NCI-H82 (cell line): ENCODE measurements at places on chromosomes 2 and 18.

GRCh38 chr18:22641958-22642357, 224.2 kb upstream of the CTAGE1 start:
- DNase-seq, result no peak

- DNase-seq, result peak; percentile 11
Measured at GRCh38 chr2:199136681-199137080, 321.1 kb downstream of the SATB2 start.

DNA sequence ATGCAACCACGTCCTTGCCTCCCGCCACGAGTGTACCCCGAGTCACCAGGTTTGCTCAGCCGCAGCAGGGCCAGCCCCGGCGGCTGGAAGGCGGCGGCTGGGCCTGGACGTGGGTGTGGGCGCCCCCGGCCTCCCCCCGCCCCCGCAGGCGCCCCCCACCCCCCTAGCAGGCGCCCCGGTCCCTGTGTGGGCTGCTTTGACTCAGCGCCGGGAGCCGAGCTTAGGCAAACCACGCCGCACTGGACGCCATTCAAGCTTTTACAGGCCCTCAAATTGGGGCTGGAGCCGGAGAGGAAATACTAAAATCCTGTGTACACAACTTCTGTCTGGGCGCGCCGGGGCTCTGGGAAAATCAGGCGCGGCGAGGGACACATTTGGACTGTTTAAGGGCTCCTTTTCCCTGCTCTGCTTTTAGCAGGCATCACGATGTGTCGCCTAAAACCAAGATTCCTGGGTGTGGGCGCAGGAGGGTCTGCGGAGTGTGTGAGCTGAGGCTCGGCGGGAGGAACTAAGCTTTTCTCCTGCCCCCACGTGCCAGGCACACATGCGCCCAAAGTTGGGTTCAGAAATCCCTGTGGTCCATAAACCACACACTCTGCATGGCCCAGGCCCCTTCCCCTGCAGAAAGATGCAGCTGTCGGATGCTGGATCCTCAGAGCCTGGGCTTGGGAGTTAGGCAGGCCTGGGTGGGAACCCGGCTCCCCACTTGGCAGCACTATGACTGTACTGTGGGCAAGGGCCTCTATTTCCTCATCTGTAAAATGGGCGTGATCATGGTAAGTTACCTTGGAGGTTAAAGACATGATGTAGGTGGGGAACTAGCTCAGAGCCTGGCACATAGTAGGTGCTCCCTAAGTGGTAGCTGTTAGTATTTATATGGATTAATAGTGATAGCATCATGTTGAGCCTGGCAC, 57.6 kb downstream of the ATOH8 start:
- DNase-seq, result no peak

DNA sequence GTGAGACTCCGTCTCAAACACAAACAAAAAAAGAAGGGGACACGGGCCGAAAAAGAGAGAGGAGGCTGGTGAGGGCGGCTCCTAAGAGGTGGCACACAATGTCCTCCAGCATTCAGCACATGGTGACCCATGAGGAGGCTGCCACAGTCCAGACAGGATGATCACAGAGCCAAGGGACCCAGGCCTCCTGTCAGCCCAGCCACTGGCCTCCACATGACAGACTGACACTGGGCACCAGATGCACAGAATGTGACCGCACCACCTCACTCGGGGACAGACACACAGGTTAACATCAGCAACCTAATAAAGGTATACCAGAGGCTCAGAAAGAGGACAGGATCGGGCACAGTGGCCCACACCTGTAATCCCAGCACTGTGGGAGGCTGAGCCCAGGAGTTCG, 21.0 kb downstream of the PASK start:
- no peak for DNase-seq

GRCh38 chr2:125837128-125837527, 818.8 kb upstream of the GYPC start:
- DNase-seq, result no peak

DNA sequence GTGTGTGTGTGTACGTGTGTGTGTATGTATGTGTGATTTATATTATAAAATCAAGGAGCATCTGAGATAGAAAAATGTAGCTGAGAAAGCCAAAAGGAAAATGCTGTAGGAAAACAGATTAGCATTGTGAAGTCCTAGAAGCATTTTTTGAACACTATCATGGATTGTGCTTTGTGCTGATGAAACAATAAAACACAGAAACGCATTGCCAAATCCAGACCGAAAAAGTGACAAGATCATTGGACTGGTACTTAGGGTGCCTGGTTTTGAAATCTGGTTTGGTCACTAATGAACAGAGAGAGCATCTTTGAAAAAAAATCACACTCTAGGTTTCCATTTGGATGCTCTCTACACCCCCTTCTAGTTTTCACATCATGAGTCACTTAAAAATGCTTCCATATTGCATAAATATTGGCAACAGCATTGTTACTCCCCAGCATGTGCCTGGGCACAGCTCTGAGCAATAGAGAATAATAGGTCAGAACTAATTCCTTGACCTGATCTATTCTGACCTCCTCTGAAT, 214.6 kb upstream of the LRRTM1 start:
- DNase-seq, result no peak

DNA sequence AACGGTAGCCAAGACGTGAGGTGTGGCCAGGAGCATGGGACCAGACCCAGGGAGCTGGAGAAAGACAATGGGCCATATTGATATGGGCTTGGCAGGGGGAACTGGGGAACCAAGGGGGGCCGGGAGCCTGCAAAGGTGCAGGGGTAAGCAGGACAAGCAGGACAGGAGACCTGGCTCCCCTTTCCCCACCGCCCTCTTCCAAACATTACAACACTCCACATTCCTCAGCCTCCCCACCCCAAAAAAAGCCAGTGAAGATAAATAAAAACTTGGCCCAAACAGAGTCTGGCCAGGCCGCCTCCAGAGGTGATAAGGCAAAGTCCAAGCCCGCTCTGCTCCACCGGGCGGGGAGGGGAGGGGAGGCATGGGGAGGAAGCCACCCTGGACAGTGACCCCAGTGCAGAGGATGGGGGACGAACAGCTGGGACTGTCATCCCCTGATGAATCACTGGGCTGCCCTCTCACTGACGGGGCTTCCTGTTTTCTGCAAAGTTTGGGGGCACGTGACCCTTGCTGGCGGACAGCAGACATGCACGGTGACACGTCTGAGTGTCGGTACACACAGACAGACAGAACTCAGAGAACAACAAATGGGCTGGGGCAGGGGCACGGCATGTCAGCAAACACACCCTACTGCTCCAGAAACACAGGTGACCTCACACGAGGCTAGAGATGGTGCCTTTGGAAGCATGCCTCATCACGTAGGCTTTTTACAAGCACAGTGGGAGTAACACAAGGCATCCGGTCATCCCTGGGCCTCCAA, 100.2 kb downstream of the TNS1 start:
- no peak for DNase-seq

DNA sequence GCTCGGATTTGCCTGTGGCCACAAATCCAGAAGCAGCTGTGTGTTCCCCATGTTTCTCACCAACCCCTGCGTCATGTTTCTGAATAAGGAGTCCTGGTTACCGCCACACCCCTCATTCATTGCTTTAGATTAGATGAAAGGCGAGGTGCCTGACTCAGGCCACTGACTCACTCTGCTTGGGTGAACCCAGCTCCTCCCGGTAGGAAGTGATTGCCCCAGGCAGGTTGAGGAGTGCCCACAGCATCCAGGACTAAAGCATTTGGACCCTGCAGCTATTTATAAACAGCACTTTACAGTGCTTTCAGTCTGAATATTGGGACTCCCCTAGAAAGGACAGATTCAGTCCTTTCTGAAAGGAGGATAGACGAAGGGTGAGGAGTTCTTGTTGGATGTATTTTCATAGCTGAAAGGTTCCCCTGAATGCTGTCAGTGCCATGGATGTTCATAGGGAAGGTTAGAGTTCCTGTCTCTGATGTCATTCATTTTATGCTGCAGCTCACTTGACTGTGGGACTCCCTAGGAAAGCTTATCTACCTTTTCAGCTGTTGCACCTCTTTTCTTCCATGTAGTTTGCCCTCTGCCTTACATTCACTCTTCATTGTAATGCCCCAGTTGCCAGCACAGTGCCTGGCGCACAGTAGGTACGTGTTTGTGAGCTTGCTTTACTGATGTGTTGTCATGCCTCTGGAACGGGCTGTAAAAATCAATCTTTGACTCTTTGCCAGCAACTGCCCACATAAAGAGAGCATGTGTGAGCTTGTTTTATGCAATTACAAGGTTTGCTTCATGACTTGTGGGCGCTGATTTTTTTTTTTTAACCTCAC, 14.9 kb downstream of the ITGA6 start:
- DNase-seq, result no peak

GRCh38 chr18:59833785-59834184, 66.0 kb upstream of the PMAIP1 start:
- DNase-seq, result no peak

GRCh38 chr2:10579441-10579840, 110.3 kb downstream of the NOL10 start:
- no peak for DNase-seq

DNA sequence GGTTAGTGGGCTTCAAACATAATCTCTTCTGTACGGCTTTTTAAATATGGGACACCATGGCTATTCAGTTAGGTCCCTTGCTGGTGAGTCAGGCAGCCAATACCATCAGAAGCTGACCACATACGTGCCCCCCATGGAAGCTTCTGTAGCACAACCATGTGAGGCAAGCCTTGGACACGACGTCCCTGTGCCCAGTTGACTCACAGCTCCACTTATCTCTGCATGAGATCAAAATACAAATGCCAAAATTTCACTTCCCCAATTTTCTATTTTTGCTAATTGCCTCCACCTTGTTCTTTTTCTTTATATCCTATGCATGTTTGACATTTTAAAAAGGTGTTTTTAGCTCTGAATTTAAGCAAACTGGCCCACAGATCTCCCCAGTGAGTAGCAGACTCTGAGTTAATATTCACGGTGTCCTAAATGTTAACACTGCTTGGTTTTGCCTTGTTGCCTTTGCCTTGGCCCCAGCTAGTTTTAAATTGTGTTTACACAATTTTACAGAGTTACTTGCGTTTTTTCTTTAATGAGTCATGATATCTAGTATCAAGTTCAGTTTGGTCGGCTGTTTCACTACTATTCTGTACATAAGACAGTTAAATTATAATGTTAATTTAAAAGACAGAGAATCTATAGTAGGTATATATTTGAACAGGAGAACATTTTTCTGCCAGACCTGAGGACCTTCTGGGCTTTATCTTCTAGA, 77.5 kb downstream of the CDCA7 start:
- DNase-seq, result no peak

- peak; percentile 63 for DNase-seq
Measured at GRCh38 chr2:42944779-42945415, 152.5 kb upstream of the HAAO start.

- DNase-seq, result peak; percentile 20
Measured at GRCh38 chr2:88950010-88950409, 258.5 kb downstream of the RPIA start.

DNA sequence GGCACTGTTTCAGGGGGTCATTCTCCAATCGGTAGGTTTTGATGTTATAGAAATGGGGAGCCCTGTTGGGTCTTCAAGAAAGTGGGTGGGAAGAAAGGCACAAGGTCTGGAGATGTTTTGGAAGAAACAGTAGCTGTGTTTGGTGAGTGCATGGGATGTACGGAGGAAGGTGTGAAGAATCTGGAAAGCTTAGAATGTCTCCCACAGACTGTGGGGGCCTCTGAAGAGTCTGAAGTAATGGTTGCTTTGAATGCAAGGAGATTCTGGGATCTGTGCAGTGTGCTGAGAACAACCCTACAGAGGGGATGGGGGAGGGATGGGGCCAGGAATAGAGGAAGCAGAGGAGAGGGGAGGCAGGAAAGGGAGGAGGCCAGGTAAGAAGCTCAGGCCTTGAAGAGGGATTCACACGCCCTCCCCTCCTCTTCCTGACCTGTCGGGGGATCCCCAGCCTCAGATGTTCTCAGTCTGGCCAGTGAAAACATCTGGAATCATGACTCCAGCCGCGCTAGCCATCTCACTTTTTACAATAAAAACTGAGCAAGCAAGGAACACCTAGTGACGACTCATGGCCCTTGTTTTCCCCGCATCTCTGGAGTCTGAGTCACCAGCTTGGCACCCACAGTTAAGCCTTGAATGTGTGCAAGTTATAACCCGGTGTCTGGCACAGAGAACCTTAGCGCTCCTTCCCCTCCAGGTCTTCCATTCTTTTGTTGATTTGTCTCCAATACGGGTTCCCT, 74.2 kb downstream of the SH3BP4 start:
- no peak for DNase-seq

- no peak for DNase-seq
Measured at GRCh38 chr2:6556755-6557154, 309.0 kb downstream of the CMPK2 start.

GRCh38 chr2:42601076-42601475, 32.6 kb downstream of the MTA3 start:
- DNase-seq, result no peak

DNA sequence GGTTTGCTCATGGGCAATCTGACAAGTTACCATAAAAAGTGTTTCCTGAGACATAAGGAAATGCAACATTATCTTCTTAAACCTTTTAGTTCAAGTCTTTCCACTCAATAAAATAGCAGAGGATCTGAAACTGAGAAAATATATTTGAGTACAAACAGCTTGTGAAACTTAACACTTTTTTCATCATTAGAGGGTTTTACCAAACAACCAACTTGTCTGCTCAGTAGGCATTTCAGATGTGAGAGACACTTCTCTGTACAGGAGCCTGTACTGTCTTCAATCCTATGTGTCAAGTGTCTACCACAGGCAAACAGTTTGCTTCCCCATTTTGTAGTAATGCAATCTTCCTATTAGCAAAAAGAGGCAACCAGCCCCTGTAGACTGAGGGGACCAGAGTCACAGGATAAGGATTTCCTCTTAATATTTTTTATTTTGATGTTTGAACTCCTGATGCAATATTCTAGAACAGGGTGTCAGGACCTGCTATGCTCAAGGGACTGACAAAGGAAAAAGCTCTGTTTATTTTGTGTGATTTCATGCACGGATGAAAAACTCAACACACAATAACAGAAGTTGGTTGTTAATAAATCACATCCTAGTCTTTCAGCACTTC, 159.1 kb upstream of the LHCGR start:
- no peak for DNase-seq

- DNase-seq, result peak; percentile 57
Measured at GRCh38 chr2:192286093-192286701, 91.5 kb upstream of the TMEFF2 start.

DNA sequence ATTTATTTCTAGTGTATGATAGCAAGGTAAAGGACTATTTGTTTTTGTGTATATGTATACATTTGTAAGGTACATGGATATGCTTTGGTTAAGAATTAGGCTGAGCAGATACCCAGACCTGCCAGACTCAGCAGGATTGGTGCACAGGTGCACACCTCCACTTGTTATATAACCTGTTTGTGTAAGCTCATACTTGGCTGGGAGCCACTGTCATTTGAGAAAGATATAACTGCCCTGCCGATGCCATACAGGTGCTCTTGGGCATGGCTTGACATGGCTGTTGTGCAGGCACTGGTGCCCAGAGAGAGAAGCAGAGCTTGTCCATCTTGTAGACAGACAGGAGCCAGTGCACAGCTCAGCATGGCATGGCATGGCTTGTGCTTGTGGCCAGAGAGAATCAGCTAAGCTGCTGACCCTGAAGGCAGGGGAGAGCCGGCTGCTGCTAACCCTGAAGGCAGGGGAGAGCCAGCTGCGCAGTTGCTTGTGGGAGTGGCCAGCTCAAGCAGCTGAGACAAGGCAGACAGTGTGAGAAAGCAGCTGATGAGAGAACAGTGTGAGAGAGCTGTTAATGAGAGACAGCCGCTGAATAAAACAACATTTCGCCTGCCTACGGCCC, 136.5 kb downstream of the RNF144A start:
- DNase-seq, result peak; percentile 55
